ENCODE measurements at places on chromosomes 7 and 10.

GRCh38 chr7:25206765-25207164, 21.5 kb downstream of the NPVF start:
- DNase-seq = no peak

GRCh38 chr10:105188737-105189462, 547.8 kb downstream of the SORCS3 start:
- peak; percentile 85 for DNase-seq

DNA sequence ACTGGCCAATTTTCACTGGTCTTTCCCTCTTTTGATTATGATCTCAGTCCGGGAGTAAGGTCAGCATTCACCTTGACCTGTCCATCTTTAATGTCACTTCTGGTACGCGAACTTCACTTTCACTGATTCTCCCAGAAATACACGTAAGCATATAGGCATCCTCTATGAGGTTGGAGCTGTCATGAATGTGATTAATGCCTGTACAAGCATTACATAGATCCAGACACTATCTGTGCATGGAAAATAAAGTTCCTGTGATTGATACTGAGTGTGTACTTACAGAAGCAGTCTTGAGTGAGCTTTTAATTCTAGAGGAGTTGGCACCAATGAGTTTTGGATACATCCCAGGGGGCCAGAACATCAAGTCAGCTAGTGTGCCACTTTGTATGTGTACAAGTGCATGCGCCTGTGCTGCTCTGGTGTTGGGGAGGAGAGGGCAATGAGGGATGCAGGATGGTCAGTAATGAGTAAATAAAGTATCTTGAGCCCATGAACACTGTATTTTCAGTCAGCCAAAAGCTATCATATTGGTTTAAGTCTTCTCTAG, 6.0 kb downstream of the PTPRZ1 start:
- no peak for DNase-seq

DNA sequence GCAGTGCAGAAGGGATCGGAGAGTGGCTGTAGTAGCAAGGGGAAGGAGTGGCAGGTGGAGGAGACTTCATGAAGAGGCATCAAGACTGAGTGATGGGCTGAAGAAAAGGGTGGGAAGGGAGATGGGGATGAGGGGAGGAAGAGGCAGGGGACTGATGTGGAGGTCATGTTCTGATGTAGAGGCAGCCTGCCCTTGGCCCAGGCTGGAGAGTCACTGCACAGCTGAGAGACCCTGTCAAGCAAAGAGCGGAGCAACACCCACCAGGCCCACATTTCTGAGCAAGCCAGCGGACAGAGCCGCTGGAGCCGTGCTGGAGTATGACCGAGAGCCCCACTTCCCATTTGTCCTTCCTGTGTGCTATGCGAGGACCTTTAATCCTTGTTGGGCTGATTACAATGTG, 501.6 kb upstream of the MKI67 start:
- no peak for DNase-seq

- DNase-seq = no peak
Observed at GRCh38 chr10:131928248-131929095, 27.7 kb downstream of the PPP2R2D start.

DNA sequence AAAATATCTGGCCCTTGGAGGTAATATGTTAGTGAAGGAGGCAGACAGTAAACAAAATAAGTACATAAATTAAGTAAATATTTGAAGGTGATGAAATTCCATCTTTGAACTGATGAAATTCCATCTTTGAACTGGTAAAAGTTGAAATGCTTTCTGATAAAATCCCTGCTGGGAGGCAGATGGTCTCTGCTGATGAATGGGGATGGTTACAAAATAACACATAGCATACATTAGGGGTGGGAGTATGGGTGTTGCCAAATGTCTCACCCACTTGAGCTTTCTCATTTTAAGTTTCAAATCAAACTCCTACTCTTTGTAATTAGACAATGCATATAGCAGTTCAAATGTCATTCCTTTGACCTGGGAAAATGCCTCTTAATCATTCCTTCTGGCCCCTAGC, 77.5 kb upstream of the SORCS3 start:
- no peak for DNase-seq

DNA sequence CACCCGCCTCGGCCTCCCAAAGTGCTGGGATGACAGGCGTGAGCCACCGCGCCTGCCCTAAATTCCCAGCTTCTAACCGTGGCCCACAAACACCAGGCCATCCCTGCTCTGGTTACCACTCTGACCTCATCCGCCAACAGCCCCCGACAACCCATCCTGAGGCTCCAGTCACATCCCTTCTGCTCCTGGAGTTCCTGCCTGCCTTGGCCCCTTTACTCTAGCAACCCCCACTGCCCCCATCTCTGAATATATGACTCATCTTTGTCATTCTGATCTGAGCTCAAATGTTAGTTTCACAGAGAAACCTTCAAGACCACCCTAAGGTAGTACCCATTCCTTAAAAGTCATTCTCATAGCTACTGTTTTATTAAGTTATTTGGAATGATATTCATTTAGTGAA, 26.6 kb downstream of the RHEB start:
- DNase-seq = no peak

DNA sequence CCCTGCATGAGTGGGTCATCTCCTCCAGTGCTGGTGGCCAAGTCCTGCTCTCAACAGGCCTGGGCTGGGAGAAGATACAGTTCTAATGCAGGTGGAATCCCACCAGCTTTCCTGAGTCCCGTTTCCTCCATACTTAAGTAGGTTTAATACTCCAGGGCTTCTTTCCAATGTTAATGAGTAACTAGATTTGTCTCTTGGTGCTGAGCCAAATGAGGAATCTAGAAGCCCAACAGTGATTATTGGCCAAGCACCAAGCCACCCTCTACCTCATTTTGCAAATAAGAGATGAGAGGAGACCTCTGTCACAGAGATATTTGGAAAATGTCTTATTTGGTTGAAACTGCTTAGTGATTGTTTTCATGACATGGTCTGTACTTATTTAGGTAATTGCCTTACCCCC, 37.1 kb downstream of the STARD3NL start:
- DNase-seq = no peak

- no peak for DNase-seq
Observed at GRCh38 chr7:91248996-91249395, 15.2 kb upstream of the FZD1 start.

GRCh38 chr10:111107023-111107422, 30.2 kb downstream of the ADRA2A start:
- no peak for DNase-seq

DNA sequence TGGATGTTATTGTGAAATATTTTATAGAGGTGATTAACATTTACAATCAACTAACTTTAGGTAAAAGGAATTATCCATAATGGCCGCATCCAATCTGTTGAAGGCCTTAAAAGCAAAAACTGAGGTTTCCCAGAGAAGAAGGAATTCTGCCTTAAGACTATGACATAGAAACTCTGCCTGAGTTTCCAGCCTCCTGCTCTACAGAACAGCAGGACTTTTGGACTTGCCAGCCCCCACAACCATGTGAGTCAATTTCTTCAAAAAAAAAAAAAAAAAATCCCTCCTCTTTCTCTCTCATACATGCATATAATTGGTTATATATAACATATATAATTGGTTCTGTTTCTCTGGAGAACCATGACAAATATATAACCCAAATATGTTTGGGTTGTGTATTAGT, 15.4 kb downstream of the SLC25A28 start:
- no peak for DNase-seq

GRCh38 chr10:132494866-132495630, 42.5 kb upstream of the INPP5A start:
- no peak for DNase-seq

DNA sequence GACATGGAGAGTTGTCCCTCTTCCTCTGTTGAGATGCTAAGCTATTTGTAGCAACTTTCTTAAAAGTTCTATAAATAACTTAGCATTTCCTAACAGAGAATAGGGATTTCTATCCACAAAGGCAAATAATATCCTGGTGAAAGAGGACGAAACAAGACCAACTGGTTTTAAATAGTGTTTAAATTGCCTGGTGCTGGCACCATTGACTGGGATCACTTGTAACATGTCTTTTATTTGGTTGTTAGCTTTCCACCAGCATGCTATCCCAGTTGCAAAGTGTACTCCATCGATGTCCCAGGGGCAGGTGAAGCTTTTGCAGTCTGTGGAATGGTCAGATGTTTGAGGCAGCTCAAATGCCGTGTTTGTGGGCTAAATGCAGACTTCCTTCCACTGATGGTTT, 3.7 kb downstream of the SUFU start:
- no peak for DNase-seq

GRCh38 chr10:103083977-103084320, 109.1 kb downstream of the NT5C2 start:
- no peak for DNase-seq

DNA sequence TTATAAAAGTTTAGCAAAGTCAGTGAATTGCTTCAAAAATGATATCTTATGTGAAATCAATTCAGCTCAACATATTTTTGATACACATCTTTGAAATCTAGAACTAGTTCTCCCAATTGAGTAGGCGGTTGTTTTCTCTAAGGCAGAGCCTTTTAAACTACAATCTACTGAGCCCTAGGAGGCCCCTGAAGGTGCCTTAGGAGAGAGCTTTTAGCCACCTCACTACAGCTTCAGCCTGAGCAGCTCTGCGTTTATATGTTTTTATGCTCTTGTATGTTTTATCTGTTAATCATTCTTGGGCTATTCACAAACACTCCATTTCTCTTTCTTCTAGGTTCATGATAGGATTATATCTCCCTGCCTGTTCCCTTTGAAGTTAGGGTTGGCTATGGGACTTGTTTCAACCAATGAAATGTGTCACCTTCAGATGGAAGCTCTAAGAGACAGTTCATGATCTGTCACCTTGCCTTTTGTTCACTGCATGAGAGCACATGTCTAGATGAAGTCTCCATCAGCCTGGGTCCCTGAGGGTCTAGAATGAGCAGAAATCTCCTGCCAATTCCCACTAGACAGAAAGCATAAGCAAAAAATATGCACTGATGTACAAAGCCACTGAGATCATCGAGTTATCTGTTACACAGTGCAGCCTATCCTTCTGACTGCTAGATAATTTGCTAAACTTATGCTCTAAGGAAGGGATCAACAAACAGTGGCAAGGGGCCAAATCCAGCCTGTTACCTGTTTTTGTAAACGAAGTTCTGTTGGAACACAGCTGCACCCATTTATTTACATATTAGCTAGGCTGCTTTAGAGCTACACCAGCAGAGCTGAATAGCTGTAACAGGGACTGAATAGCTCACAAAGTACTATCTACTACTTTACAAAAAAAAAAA, 128.5 kb upstream of the CDK1 start:
- DNase-seq = no peak

GRCh38 chr7:16875861-16876260, 5.9 kb downstream of the AGR3 start:
- DNase-seq = no peak

- DNase-seq = no peak
Observed at GRCh38 chr10:43253461-43254198, 13.2 kb downstream of the RASGEF1A start.

- DNase-seq = no peak
Observed at GRCh38 chr10:22837771-22838170, 90.1 kb upstream of the ARMC3 start.

- no peak for DNase-seq
Observed at GRCh38 chr7:144035385-144035784, 13.4 kb upstream of the OR2A5 start.

- DNase-seq = no peak
Observed at GRCh38 chr7:77935652-77936348, 137.2 kb downstream of the PHTF2 start.

GRCh38 chr7:69708857-69709256, 110.6 kb downstream of the AUTS2 start:
- DNase-seq = peak; percentile 2

DNA sequence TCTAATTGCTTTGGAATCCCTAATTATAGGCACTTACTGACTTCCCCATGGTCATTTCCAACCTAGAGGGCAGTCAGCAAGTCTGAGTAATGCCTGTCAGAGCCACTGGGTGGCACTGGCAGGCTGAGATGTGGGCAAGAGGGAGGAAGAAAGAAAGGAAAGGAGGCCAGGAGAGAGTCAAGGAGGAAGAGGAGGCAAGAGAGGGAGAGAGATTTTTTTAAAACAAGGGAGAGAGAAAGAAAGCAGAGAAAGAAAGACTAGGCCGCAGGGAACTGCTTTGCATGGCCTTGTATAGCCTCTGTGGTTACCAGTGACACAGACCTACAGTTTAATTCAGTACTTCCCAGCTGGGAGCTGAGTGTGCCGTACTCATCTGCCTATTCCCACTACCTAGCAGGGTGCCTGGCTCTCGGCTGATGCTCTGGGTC, 210.4 kb upstream of the ADO start:
- DNase-seq = peak; percentile 45

DNA sequence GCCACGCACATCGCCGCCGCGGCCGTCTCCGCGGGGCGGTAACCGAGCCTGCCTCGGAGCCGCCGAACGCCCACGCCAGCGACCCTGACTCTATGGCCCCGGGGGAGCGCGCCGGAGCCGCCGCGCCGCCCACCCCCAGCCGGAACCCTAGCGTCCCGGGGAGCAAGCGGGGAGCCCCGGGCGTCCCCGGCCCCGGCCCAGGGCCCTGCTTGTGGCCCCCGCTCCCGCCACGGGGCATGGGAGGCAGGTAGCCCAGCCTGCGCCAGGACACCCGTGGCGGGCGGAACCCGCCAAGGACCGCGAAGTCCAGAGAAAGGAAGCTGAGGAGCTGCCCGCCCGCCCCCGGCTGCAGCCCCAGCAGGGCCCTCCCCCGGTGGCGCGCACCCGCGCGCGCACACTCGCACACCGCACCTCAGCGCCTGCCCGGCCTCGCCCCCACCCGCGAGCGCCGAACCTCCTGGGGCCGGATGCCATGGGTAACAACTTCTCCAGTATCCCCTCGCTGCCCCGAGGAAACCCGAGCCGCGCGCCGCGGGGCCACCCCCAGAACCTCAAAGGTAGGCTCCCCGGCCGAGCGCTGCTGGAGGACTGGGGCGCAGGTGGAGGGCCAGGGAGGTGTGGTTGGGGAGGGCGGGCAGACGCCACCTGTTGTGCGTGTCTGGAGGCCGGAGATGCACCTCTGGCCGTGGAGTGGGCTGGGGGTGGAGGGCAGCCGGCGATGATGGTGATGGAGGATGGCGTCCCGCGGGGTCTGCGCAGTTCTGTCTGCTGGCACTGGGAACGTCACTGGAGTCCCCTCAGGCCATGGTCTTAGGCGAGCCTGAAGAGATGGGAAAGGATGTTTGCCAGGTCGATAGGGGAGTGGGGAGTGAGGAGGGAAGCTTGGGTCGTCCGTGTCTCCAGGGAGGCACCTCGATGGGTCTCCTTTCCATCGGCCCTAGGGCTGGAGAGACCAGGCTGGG, 692 bp downstream of the NEURL1 start:
- DNase-seq = no peak

DNA sequence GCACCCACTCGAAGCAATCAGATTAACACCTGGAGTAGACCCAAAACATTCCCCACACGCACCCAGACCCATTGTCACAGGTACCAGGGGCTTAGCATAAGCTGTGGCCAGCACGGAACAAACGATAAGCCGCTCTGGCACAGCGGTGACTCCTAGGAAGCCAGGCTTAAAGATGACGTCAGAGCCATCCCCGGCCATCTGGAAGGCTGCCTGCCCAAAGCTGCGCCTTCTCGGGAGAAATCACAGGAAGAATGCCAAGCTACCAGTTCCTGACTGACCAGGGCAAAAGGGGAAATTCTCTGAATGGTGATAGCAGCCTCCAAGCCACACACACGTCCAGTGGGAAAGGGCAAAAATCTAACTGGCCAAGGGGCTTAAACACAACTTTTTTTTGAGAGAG, 13.0 kb upstream of the WIPI2 start:
- peak; percentile 92 for DNase-seq

- DNase-seq = peak; percentile 99
Observed at GRCh38 chr10:29784175-29784773, 149.5 kb upstream of the SVIL start.

Measured in foreskin fibroblast (primary cell).